ENCODE measurements at places on chromosomes 6 and 20.

GRCh38 chr6:30799210-30799609, 54.9 kb upstream of the IER3 start:
- DNase-seq: no peak

- DNase-seq: no peak
Observed at GRCh38 chr20:12821249-12821648, 187.5 kb upstream of the SPTLC3 start.

- no peak for DNase-seq
Observed at GRCh38 chr6:14547284-14547998, 429.9 kb downstream of the CD83 start.

DNA sequence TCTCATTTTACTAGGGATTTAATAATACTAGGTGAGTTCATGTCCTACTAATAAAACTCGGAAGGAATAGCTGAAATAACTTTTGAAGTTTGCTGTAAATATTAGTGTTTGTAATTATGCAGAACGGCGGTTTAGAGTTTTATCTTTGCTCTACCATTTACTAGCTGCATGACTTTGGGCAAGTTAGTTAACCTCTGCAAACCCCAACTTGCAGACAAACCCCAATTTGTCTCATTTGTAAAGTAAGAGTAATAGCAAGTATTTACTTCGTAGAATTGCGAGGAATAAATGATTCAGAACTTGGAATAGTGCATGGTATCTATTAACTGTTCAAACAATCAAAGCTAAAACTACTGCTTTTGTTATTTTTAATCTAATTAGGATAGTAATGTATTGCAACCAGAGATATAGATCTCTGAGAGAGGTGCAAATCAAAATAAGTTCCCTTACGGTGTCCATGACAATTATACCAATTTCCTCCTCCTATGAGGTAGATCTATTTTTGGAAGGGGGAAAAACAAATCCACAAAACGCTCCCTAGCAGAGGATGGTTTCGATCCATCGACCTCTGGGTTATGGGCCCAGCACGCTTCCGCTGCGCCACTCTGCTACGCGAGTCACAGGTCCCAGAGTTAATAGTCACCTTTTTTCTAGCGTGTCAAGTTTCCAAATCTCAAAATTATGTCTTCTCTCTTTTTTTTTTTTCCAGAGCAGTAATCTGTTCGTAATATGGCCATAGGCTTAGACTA, 35.1 kb upstream of the BTN3A2 start:
- DNase-seq: peak; percentile 47

DNA sequence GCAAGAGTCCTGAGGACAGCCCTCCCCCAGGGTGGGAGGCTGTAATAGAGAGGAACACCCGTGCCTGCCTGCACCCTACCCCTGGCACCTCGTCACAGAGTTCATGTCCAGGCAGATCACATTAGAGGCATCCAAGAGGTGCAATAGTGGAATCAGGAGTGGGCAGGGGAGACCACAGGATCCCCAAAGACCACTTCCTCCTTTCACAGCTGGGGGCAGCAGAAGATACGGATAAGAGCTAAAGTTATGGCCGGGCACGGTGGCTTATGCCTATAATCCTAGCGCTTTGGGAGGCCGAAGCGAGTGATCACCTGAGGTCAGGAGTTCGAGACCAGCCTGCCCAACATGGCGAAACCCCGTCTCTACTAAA, 1.5 kb upstream of the CAPN11 start:
- DNase-seq: no peak

DNA sequence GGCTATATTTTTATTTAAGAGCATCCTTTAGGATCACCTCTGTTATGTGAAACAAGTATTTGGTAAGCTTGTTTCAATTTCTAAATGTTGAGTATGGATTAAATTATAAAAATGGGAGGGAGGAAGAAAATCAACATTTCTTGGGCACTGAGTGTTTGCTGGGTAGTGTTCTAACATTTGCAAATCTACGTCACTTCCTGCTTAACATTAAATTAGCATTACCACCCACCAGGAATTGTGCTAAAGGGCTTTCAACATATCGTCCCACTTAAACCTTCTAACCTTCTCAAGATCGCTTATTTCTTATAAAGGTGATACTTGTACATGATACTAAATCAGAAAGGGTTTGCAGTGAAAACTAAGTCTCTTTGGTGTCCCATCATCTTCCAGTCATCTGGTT, 7.9 kb upstream of the TMEM217 start:
- DNase-seq: no peak

- DNase-seq: peak; percentile 10
Observed at GRCh38 chr20:49028684-49029083, 17.4 kb upstream of the CSE1L start.

DNA sequence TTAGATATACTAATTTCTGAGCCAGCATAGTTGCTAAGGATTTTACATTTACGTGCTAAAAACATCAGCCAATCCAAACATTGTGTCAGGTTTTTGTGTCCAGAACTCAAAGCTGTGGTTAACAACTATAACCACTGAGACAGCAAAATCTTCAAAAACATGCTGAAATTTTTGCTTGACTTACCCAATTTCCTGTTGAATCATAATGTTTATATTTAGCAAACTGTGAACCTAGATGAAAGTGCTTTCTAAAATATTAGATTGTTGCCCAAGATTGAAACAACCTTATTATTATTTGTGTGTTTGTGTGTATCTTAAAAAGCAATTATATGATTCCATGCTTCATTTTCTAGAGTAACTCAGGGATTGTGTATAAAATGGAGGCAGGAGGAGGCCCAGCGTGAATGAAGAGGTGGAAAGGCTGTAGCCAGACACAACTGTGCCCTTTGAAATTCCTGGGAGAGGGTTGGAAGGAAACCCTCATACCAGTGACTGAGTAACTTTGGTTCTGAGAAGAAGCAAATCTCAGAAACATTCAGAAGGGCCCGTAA, 48.0 kb downstream of the ARMC2 start:
- DNase-seq: no peak

DNA sequence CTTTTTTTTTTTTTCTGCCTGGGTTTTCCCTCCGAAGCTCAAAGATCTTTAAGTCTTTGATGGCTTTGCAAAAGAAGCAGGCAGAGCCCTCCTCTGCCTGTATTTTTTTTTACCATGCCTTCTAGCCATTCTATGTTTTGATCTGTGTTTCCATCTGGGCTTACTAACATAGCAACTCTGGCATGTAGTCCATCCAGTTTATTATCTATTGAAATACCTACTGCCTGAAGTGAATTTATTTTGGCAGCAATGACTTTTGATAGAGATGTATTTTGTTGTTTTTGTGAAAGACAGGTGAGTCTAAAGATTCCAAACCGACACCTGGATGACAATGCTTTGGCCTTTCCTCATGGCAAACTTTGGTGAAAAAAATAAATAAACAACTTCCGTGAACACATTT, 1157.7 kb upstream of the MAP3K7 start:
- no peak for DNase-seq

- DNase-seq: no peak
Observed at GRCh38 chr20:6525447-6526303, 241.8 kb upstream of the BMP2 start.
